GM12864 (cell line): ENCODE measurements at places on chromosomes 11 and 22.

- no peak for DNase-seq
These were observed 5.2 kb downstream of the IGSF9B start for GRCh38 chr11:133951327-133952198.

DNA sequence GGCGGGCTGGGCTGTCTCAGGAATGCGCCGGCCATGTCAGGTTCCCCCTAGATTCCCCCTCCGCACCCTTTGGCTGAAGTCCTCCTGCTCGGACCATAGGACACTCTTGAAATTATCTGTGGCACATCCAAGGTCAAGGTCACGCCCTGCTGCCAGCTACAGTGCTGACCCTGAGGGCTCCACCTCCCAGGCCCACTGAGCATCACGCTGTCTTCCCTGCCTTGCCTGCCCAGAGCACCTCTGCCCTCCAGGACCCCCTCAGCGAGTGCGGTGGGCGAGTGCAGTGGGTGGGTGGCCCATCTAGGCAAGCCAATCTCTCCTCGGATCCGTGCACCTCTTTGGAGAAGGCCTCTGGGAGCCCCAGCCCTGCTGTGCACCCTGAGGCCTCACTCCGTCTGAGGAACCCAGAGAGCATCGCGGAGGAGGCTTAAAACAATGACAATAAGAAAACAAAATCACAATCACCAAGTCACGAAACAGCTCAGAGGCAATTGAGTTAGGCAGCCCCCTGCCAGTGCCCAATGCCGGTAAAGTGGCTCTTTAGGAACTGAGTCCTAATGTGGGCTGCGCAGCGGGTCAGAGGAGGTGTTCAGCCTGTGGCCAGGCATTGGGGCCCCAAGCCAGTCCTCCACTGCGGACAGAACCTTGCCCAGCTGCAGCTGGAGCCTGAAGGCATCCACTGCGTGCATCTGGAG lies 26.5 kb upstream of the CCDC188 start:
- no peak for DNase-seq

DNA sequence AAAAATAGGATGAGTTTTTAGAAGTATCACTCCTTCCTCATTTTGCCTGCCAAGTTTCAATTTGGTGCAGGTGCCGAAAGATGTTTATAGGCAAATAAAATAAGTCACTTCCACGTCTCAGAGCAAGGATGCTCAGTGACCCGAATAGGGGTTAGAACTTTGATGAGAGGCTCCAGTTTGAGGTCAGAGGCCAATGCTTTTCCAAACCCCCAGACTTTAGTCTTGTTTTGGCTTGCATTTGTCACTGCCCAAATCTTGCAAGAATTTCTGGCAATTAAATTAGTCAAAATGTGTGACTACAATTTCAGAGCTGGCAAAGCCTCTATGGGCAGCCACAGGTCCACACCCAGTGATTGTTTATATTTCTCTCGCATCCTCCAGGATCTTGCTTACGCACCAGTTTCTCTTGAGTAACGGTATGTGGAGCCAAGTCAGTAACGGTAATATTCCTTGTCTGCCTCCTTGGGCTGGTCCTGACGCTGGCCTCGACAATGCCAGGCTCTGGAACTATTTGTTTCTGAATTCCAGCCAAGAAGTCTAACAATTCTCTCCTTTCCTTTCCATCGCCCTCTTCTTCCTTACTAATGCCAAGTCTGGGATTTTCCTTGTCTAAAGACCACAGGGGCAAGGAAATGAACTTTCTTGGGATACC lies 9.9 kb upstream of the NUP160 start:
- peak; percentile 47 for DNase-seq

DNA sequence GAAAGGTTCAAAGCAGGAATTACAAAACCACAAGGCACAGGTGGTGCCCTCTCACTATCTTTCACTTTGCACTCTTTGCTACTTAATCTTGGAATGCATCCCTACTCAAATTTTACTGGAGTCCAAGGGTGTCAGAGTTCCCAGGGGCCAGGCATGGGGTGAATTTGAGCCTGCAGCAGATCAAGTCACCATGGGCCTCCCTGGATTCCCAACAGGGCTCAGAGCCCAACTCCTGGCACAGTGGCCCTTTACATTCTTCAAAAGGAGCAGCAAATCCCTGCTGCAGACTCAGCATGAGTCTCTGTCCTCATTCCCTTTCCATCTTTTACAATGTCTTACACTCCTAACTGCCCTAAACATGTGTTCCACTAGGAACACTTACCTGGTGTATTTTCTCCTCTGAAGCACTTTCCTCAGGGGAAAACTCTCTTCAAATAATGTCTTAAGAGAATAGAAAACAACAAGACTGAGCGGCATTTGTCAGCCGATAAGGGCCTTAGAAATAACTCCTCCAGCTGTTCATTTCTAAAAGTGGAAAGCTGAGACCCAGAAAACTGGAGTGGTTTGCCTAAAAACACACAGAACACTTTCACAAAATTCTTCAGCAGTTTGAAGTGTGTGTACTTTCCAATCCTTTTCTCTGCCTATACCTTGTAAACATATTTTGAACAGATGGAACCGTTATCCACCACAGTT lies 596.0 kb downstream of the INSC start:
- DNase-seq: no peak
